ENCODE measurements at places on chromosomes 4 and X.

- no peak for DNase-seq
Observed at GRCh38 chr4:155745984-155746383, 12.8 kb upstream of the GUCY1B1 start.

DNA sequence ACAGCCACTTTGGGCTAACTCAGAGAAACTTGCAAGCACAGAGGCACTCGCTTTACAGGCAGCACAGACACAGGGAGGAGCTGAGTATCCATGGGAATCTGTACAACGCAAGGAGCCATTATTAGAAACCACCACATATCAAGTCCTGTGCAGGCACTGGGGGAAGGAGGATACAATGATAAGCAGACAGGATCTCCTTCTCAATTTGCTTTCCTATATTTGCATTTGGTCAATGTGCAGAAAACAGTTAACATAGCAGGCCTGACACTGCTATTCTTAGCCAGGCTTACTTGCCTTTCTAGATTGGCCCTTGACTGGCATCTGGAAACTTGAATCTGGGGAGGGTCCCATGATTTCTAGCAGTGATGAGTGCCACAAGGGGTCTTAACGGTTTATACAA is 65.8 kb downstream of the TEC start:
- DNase-seq: no peak

- no peak for DNase-seq
Observed at GRCh38 chr4:3263876-3264193, 14.9 kb downstream of the MSANTD1 start.

DNA sequence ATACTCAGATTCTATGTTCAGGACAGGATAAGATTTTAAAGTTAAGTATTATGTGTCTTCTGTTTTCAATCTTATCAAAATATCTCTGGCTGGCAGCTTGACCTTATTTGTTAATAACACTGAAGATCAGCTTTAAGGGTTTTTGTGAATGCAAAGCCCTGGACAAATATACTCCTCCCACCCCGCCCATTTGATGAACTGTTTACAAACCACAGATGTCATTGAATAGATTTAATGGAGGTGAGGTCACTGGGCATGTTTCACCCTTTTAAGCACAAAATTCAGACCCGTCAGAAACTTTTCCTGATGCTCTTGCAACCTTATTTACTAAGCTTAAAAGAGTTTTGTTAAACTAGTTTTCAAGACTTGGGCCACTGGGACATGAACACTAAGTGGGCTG is 10.1 kb upstream of the CXCL8 start:
- no peak for DNase-seq

DNA sequence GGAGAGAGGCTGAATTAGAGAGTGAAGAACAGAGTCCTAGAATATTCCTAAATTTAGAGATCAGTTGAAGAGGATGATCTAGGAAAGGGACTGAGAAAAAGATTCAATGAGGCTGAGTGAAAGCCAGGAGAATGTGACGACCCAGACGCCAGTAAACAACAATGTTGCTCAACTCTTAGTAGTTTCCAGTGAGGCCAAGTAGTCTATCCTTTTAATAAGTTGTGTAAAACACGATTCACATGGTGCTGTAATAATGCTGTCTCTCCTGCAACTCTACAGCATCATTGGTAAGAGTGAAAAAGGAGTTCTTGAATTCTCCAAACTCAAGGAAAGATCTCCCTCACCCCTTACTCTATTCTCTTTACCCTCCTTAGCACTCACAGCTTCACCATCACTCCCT is 140.3 kb downstream of the CFAP299 start:
- DNase-seq: no peak

GRCh38 chr4:2942532-2943363 is 20.5 kb downstream of the NOP14 start:
- DNase-seq: no peak

- DNase-seq: no peak
Observed at GRCh38 chrX:23952984-23953907, 45.4 kb downstream of the CXorf58 start.

GRCh38 chr4:8740666-8741395 is 130.8 kb downstream of the HMX1 start:
- no peak for DNase-seq

DNA sequence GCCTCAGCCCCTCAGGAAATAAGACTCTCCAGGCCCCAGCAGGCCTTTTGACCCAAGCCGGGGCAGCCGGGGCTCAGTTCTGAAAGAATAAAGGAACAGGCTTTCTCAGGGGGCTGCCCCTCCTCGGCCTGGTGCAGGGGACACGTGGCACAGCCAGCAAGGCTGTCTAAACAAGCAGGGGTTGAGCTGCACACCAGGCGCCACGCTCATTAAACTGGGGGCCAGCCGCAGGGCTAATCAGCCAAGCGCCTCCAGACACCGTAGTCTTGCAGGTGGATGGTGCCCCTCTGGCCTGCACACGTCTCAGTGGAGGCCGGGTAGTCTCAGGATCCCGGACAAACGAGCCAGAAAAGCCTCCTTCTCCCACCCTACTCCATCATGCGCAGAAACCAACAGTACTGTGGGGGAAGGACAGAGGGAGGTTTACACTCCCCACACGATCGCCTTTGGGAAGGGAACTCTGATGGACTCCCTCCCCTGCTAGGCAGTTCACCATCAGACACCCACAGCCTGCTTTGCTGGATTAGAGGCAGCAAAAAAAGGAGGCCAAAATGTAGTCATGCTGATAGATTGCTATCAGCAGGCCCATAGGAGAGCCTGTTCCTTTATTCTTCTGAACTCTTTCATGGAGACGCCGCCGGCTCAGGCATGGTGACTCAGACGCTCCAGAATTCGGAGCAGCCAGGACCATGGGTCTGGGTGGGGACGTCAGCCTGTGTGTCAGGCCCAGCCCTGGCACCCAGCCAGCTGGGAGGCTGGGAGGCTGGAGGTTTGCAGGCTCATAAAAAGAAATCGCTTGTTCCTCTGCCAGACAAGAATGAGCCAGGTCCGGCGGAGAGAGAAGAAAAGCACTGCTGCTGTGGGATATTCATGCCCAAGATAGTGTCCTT is 342.4 kb downstream of the BCOR start:
- DNase-seq: peak; percentile 74

DNA sequence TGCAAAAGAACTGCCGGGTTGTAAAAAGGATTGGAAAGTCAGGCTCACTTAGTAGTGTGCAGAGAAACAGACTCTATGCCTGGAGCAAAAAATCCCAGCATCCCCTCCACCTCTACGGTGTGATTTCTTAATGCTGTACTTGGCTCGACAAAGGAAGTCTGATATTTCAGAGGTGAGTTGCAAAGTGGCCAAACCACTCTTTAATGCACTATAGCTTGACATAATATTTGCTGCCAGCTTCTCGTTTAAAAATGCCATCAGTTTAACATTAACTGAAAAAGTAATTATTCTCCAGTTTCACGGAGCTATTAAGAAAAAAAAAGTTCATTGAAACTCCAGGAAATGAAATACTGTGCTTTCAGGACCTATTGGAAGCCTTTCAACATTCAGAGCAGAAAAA is 448.3 kb upstream of the ZFP42 start:
- no peak for DNase-seq

- no peak for DNase-seq
Observed at GRCh38 chr4:109011241-109012026, 248.6 kb upstream of the ETNPPL start.

GRCh38 chr4:112002248-112002661 is 143.0 kb upstream of the FAM241A start:
- no peak for DNase-seq

DNA sequence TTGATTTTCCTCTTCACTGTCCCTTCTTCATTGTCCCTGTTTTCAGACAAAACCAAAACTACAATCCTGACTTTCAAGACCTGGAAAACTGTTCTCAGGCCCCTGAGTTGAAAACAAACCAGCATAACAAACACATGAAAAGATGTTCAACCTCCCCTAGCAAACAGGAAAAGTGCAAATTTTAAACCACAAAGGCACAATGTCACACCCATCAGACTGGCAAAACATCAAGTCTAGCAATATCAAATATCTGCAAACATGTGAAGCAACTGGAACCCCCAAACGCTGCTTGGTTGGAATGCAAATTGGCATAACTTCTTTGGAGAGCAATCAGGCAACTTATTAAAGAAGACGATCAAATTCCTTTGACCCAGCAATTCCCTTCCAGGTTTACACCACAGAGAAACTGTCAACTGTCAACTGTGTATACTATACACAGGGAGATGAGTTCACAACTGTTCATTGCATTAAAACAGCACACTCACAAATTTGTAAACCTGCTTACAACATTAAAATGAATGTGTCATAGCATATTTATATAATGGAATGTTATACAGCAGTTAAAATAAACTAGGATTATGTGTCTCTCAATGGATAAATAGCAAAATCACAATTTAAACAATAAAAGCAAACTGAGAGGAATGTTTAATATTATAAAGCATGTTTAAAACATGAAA is 7.0 kb downstream of the USP46 start:
- no peak for DNase-seq

DNA sequence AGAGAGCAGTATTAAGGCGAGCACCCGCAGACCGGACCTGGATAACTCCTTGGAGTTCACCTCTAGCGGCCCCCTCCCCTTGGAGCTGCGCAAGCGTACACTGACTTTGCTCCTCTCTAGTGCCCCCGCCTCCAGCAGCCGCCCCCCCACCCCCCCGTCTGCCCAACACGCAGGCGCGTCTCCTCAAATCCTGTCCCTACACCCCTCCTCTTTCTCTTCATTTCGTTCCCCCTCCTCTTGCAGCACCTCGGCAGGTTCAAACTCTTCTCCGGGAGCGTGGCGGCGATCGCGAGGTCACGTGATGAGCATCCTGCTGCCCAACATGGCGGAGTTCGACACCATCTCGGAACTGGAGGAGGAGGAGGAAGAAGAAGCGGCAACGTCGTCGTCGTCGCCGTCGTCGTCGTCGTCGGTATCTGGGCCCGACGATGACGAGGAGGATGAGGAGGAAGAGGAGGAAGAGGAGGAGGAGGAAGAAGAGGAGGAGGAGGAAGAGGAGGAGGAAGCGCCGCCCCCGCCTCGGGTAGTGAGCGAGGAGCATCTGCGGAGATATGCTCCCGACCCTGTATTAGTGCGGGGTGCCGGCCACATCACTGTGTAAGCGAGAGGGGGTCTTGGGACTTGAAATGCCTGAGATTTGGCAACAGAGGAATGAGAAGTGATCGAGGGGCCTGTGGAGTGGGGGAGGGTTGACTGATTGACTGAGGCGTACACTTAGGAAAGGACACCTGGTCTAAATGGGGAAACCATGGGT is at the start of gene CHIC1:
TSS of gene CHIC1 (plus strand) at position 214 of the 754 bp plus-strand sequence. CDS start at position 302, 88 bp downstream.
- DNase-seq: no peak

DNA sequence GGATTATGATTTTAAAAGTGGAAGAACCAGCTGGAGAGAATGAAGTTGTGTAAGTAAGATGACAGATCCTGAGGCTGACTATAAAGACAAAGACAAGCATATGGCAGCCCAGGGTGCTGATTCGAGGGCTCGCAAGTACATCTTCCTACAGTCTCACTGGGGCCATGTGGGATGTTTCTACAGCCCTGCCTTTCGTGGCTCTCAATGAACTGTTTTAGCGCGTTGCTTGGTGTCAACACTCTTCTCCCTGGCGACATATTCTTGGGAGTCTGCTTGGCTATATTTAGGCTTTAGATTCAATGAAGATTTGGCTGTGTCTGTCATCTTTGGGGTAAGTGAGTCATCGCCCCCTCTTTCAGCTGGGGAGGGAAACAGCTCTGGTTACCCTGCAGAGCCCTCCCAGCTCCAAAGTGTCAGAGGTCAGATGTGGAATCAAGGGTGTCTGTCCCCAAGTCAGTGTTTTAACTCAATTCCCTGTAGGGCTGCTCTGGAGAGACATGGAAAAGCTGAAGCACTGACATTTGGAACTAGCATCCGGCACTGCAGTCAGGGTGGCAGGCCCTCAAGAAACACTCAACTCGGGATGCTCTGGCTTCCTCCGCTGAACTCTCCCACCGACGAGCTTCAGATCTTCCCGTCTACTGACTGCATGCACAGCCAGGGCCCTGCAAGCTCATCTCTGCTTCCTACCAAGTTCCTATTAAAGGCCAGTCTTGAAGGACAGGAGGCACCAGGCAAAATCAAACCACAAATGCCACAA is 65.7 kb downstream of the GATB start:
- DNase-seq: no peak

- no peak for DNase-seq
Observed at GRCh38 chr4:183185018-183185417, 86.0 kb downstream of the WWC2 start.

DNA sequence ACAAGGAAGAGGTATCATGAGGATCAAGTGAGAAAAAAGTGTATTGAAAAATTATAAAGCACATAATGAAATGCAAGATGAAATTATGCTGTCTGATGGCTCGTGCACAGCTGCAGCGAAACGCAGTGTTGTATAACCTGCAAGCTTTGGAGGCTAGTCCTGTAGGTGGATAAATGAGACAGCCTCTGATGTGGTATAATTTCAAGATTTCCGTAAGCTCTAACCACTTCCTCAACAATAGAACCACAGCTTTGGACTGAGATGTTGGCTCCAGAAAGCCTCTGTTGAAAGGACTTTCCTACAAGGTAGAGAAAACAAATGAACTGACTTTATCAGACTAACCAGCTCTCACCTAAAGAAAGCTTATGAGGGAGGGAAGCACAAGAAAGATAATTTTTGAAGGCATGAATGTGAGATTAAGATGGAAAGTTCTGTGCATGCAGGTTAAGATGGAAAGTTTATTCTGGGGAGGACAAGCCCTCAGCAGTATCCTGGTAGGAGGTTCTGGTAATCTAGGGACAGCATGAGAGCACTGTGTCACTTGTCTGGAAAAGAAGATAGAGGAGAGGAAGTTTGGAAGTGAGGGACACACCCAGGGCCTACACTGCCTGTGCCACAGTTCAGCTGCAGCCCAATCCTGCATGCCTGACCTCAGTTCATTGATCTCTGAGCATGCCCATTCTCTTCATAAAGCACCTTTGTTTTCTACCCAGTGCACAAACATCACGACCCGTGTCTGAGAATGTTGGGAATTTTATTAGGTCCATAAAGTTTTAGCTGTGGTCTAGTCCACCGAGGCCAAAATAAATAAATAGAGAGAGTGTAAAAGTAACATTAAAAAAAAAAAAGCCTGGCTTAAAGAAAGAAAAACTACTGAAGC is 161.5 kb upstream of the SFRP2 start:
- peak; percentile 29 for DNase-seq

- peak; percentile 77 for DNase-seq
Observed at GRCh38 chr4:118918388-118918787, 29.7 kb downstream of the SYNPO2 start.

- DNase-seq: no peak
Observed at GRCh38 chrX:132470831-132471230, 18.0 kb downstream of the MBNL3 start.

DNA sequence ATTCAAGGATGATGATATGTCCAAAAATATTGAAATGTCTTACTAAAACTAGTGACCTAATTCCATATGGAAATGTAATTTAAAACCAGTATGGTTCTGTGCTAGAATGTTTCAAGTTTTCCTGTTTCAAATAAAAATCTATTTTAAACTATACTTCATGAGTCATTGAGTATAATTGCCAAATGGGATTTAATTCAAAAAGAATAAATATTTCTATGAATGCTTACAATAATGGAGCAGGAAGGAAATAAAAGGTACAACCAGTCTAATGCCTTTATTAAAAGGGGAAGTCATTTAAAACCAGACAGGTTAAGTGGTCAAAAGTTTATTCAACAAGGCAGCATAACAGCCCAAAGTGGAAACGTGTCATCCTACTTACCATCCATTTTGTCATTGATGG is 2347.1 kb downstream of the PCDH7 start:
- no peak for DNase-seq

All from BJ (cell line).